SJCRH30 (cell line): ENCODE measurements at places on chromosomes 7 and 10. TPM values are rescaled to one million over a fixed set of nuclear protein-coding genes. Genes with fewer than 3 reads are reported as not detected.
A peak's percentile ranks its signal among the peaks of the same experiment; 100 is the strongest.

TMEM229A gene
- not detected in 2 replicates for total RNA-seq

VWC2 gene
- total RNA-seq = not detected in 2 replicates

GRCh38 chr10:93334901-93335327, 147.2 kb downstream of the MYOF start:
- no peak overlapping the region for H3K4me3 ChIP-seq
- no peaks in the 10 kb centered on the region for H3K27me3 ChIP-seq
- H3K27ac ChIP-seq = no peak overlapping the region
- peak; percentile 8 for DNase-seq
- H3K4me1 ChIP-seq = no peaks in the 10 kb centered on the region
- H3K36me3 ChIP-seq = no peaks in the 10 kb centered on the region

GRCh38 chr7:118731854-118732253, 507.4 kb downstream of the ANKRD7 start:
- H3K27me3 ChIP-seq = no peaks in the 10 kb centered on the region
- no peaks in the 10 kb centered on the region for H3K36me3 ChIP-seq
- H3K4me1 ChIP-seq = no peaks in the 10 kb centered on the region
- DNase-seq = no peak
- no peak overlapping the region for H3K27ac ChIP-seq

DNA sequence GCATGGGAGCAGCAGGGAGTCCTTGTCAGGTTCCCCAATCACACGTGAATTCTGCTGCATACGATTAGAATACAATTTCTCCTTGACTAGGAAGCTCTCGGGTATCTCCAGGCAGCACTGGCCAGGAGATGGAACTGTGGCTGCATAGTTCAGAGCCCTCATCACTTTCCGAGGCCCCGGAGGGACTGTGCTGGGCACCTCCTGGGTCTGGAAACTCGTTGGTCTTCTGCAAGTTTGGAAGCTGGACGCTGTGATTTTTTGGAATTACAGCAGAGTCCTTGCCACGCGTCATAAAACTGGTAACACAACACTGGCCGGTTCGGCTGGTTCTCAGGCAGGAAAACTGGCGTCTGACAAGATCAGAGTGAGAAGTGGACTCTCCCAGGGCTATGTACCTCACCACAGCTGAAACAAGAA, 216.1 kb downstream of the CCDC3 start:
- no peak overlapping the region for H3K27ac ChIP-seq
- H3K36me3 ChIP-seq = no peaks in the 10 kb centered on the region
- no peaks in the 10 kb centered on the region for H3K27me3 ChIP-seq
- peaks cover 8% of the 10 kb centered on the region; the same call in 1 of the 2 replicates for H3K4me1 ChIP-seq

GRCh38 chr10:71213127-71213621, 804 bp downstream of the UNC5B start:
- H3K36me3 ChIP-seq = no peaks in the 10 kb centered on the region
- H3K4me1 ChIP-seq = no peaks in the 10 kb centered on the region
- H3K27ac ChIP-seq = no peak overlapping the region
- peak; percentile 40 for DNase-seq
- peak overlapping the region; percentile 60 for H3K4me3 ChIP-seq

- H3K27me3 ChIP-seq = no peaks in the 10 kb centered on the region
- H3K36me3 ChIP-seq = no peaks in the 10 kb centered on the region
- H3K4me1 ChIP-seq = no peaks in the 10 kb centered on the region
- peak; percentile 16 for DNase-seq
- no peak overlapping the region for H3K27ac ChIP-seq
Observed at GRCh38 chr10:91552274-91553095, 80.4 kb downstream of the PPP1R3C start.

GRCh38 chr7:28779954-28780353, 178.2 kb downstream of the TRIL start:
- DNase-seq = no peak
- no peak overlapping the region for H3K27ac ChIP-seq
- H3K4me3 ChIP-seq = no peak overlapping the region
- no peaks in the 10 kb centered on the region for H3K36me3 ChIP-seq

- no peak overlapping the region for H3K4me3 ChIP-seq
- no peak overlapping the region for H3K27ac ChIP-seq
- no peaks in the 10 kb centered on the region for H3K4me1 ChIP-seq
- DNase-seq = no peak
- no peaks in the 10 kb centered on the region for H3K36me3 ChIP-seq
- no peaks in the 10 kb centered on the region for H3K27me3 ChIP-seq
Observed at GRCh38 chr10:131425752-131426533, 114.4 kb upstream of the TCERG1L start.

GRCh38 chr10:129513312-129513711, 46.3 kb downstream of the MGMT start:
- no peak overlapping the region for H3K27ac ChIP-seq
- no peaks in the 10 kb centered on the region for H3K27me3 ChIP-seq
- H3K36me3 ChIP-seq = no peaks in the 10 kb centered on the region
- no peak for DNase-seq
- H3K4me3 ChIP-seq = no peak overlapping the region
- H3K4me1 ChIP-seq = no peaks in the 10 kb centered on the region

DNA sequence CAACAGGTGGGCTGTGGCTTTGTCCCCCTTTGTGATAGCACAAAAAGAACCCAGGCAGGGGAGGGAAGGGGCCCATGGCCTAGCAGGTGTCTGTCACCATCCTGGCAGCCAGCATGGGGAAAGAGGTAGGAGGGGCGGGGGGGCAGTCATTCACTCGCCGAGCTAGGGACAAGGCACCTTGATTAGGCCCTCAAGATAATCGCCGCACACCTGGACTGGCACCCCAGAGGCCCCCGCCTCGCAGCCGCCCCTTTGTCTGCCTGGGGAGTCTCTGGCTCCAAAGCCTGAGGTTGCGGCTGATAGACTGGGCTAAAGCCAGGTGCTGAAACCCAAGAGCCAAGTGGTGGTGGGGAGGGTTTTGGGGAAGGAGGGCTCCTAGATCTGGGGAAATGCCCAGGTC, 151.2 kb upstream of the PCBD1 start:
- no peaks in the 10 kb centered on the region for H3K4me1 ChIP-seq
- peaks cover 4% of the 10 kb centered on the region; the same call in 1 of the 2 replicates for H3K27me3 ChIP-seq
- no peak overlapping the region for H3K4me3 ChIP-seq
- no peak overlapping the region for H3K27ac ChIP-seq
- H3K36me3 ChIP-seq = no peaks in the 10 kb centered on the region

DNA sequence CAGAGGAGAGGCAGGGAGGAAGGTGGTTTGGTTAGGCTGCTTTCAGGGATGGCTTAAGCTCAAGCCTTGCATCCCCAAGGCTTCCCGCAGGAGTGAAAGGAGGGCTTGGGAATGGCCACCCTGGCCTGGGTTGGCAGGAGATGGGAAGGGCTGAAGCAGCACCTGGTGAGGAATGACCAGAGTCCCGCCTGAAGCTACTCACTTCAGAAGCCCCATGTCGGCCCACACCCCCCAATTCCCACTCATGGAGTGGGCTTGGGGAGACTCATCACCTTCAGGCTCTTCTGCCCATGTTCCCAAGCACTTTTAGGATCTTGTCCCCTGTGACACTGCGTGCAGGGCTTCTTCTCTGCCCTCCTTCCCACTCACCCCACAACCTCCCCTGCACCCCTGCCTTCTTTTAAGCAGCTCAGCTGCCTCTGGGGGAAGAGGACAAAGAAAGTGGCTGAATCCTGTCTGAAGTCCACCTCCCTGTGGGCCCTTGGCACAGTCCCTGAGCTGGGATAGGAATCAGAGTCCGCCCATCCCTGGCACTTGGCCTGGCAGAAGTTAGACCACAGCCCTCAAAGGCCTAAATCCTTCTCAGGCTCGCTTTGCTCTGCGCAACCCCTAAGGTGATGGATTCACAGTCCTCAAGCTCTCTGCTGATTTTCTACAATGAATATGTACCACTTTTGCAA, 16.5 kb downstream of the RGR start:
- peaks cover 12% of the 10 kb centered on the region for H3K4me1 ChIP-seq
- no peak overlapping the region for H3K4me3 ChIP-seq
- DNase-seq = no peak
- H3K27ac ChIP-seq = no peak overlapping the region
- no peaks in the 10 kb centered on the region for H3K36me3 ChIP-seq

DNA sequence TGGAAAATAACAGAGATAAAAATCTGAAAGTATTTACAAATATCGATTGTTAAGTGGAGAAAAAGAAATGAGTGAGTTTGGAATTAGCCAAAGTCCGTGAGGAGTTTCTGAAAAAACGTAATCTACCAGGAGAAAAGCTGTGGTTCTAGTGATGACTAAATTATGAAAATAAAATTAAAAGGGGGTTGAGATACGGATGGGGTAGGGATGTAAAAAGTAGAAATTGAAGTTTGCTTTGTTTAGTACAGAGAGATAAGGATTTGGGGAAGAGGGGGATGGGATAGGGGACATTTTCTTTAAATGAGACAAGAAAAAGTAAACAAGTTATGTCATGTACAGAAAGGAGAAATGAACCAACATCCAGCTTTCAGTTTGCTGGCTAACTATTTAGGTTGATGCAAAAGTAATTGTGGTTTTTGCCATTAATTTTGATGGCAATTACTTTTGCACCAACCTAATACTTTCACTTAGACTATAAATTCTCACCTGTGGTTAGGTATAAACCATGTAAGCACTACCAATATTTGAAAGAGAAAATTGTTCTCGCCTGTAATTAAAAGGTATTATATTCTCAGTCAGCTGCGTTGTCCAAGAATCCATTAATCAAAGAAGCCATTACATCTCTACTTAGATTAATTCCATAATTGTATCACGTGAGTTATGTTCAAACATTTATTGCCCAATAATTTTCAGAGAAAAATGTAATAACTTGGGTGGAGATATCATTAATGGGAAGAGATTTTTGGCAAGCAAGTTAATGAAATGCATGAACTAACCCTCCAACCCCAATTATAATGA, 143.0 kb upstream of the NRP1 start:
- H3K4me3 ChIP-seq = no peak overlapping the region
- no peaks in the 10 kb centered on the region for H3K27me3 ChIP-seq
- H3K4me1 ChIP-seq = no peaks in the 10 kb centered on the region
- H3K36me3 ChIP-seq = no peaks in the 10 kb centered on the region
- no peak overlapping the region for H3K27ac ChIP-seq

GRCh38 chr10:18229826-18230225, 89.6 kb downstream of the CACNB2 start:
- DNase-seq = no peak
- no peak overlapping the region for H3K27ac ChIP-seq
- H3K36me3 ChIP-seq = no peaks in the 10 kb centered on the region

DNA sequence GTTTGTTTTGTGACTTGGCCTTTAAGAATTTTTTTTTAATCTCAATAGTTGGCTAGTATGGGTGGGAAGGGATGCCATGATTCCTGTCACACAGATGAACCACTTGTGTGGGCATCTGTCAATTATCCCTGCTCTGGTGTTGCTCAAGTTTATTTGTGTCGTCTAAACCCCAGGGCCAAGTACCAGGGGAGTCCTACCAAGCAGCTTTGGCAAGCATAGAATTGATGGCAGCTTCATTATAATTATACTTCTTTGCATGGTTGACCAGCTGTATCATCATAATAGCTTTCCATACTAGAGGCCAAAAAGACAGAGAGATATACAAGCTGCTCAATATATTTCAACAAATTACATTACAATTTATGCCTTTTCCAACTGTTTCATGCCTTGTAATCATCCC, 30.4 kb downstream of the SUGCT start:
- no peaks in the 10 kb centered on the region for H3K27me3 ChIP-seq
- H3K27ac ChIP-seq = no peak overlapping the region
- no peak overlapping the region for H3K4me3 ChIP-seq
- no peaks in the 10 kb centered on the region for H3K4me1 ChIP-seq
- DNase-seq = no peak

DNA sequence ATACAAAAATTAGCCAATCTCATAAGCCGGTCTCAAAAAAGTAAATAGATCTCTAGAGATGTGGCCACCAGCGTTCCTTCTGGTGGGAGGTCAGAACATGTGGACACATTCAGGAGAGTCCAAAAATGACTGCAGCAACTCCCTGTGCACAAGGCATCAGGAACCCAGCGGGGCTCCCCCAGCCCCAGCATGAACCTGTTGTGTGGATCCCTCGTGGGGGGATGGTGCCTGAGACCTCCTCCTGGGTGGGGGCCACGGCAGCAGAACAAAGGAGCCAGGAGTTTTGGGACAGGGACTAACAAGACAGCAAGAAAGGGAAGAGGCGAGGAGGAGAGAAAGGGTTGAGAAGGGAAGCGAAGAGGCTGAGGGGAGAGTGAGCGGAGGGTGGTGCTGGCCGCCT, 121.8 kb downstream of the WDR37 start:
- H3K36me3 ChIP-seq = no peaks in the 10 kb centered on the region
- DNase-seq = no peak
- H3K4me1 ChIP-seq = no peaks in the 10 kb centered on the region
- no peaks in the 10 kb centered on the region for H3K27me3 ChIP-seq
- no peak overlapping the region for H3K4me3 ChIP-seq
- H3K27ac ChIP-seq = no peak overlapping the region

- H3K36me3 ChIP-seq = peaks cover 12% of the 10 kb centered on the region
- peak; percentile 34 for DNase-seq
Observed at GRCh38 chr10:80473692-80474596, 19.8 kb downstream of the TSPAN14 start.

GRCh38 chr7:128045766-128046165, 14.5 kb upstream of the LRRC4 start:
- H3K27me3 ChIP-seq = no peaks in the 10 kb centered on the region
- peaks cover 3% of the 10 kb centered on the region; the same call in 1 of the 2 replicates for H3K36me3 ChIP-seq
- no peak overlapping the region for H3K27ac ChIP-seq
- no peak overlapping the region for H3K4me3 ChIP-seq
- no peaks in the 10 kb centered on the region for H3K4me1 ChIP-seq
- no peak for DNase-seq
